ENCODE measurements at places on chromosomes 5 and 9. TPM values are rescaled to one million over a fixed set of nuclear protein-coding genes. Genes with fewer than 3 reads are reported as not detected.
A peak's percentile ranks its signal among the peaks of the same experiment; 100 is the strongest.

GRCh38 chr5:120808606-120809005 is 344.5 kb downstream of the PRR16 start:
- DNase-seq: no peak

- peak; percentile 98 for DNase-seq
These were observed 9.8 kb downstream of the LURAP1L start for GRCh38 chr9:12784461-12785259.

DNA sequence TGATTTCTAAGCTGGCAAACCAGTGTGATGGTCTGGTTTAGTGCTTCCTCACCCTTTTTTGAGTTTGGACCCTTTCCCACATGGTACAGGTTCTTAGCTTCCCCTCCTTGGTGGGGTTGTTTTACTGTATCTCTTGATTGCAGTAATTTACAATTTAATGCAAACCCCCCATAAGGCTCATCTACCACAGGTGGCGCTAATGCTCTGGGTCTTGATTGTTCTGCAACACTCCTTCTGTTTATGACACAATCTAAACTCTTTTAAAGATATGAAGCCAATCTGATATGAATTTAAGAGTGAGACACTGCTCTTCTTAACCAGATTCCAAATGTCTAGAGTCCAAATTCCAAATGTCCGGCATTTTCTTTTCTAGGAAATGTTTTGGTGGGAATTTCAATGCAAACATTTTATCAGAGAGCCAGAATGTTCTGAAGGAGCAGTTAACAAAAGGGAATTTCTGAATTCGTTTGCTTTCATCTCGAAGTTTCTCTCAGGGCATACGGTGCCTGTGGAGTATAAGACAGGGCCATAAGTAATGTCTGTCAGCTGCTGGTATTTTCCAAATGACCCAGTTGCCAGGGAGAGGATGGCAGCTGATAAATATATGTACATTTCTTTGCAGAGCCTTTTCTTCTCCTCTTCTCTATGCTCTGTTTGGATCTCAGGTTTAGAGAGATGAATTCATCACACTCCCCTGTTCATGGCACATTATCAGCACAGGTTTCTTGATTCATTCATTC is 246.8 kb downstream of the ARHGAP26 start:
- peak; percentile 33 for DNase-seq

- DNase-seq: no peak
These were observed 56.5 kb upstream of the NREP start for GRCh38 chr5:111813537-111813936.

DNA sequence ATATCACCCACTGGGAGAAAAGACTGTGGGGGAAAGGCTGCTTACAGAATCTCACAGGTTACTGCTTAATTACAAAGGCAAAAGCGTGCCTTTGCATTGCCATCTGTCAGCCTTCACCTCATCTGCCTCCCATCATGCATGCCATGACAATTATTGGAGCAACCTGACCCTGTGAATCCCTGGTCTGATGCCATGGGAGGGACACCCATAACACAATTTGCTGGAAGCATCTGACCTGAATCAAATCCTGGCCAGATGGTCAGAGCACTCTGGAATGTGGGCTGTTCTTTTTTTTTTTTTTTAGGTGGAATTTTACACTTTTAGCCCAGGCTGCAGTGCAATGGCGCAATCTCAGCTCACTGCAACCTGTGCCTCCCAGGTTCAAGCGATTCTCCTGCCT is 11.6 kb upstream of the RETREG1 start:
- DNase-seq: no peak

DNA sequence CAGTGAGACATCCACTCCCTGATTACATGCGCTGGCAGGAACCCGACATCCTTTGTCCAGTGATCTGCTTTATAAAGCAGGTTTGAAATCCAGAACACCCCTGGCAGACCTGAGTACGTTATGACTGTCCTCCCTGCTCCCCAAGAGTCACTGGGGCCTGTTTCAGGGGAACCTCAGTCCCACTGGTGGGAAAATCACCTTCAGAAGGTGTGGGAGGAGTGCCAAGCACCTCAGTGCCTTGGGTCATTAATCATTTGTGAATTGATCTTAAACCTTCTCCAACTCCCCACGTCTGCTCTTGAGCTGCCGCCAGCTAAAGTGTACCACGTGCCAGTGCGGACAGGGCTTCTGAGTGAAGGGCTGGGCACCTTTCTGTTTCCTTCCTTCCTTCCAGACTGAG is 16.2 kb downstream of the SLC6A3 start:
- DNase-seq: no peak

GRCh38 chr5:167969998-167970397 is 321.4 kb upstream of the WWC1 start:
- DNase-seq: no peak

DNA sequence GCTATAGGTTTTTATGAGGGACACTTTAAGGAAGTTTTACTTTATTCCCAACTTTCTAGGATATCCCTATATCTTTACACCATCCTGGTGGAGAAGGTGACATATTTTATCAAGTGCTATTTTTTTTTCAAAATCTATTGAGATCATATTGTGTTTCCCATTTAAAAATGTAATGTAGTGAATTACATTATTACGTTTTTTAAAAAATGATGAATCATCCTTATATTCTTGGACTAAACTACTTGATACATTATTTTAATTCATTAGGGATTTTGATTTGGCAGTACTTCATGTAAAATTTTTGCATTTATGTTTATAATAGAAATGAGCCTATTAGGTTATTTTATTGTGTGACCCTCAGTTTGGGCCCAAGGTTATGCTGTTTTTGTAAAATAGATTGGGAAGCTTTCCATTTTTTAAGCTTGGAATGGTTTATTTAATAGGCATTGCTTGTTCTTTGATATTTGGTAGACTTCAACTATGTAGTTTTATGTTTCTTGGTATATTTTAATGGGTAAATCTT is 4.1 kb downstream of the TMEM38B start:
- DNase-seq: no peak

The ARL14EPL gene
- not detected for total RNA-seq

The GLRX gene
- 3.5 TPM for total RNA-seq

The BNC2 gene
- total RNA-seq: 0.17 TPM

The PIP5K1B gene
- 0.17 TPM for total RNA-seq

The CYLC2 gene
- not detected for total RNA-seq

The PCDHA1 gene
- 0.26 TPM for total RNA-seq

The PRLR gene
- total RNA-seq: not detected
